Activated CD8-positive, alpha-beta memory T cell treated with anti-CD3 and anti-CD28 coated beads for 48 hours (primary cell): ENCODE measurements at places on chromosomes 12 and 14.

GRCh38 chr12:101424620-101425019, 17.0 kb upstream of the ARL1 start:
- DNase-seq, result no peak

- no peak for DNase-seq
These were observed 6.4 kb upstream of the CISTR start for GRCh38 chr12:53758081-53758729.

DNA sequence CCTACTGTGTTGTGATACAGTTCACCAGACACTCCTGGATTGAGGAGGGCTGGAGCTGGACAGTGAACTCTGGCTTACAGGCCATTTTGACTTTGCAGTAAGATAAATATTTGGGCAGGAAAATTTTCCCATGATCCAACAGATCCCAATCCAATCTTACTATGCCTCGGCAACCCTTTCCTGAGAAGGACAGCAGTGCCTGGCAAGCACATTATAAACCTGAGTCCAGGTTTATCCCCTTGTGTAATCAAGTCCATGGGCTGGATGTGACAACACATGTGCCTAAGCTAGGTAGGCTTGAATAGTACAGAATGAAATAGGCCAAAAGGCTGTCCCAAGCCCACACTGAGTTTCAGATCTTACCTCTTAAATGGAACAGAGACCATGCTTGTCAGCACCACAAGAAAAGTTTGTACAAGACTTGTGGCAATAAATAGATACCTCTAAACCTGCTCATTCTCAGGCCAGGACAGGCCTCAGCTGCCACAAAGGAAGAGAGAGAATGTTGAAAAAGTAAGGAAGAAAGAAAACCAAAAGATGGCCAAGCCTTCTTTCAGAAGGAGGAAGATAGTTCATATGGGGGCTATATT, 34.9 kb downstream of the CREBL2 start:
- no peak for DNase-seq

DNA sequence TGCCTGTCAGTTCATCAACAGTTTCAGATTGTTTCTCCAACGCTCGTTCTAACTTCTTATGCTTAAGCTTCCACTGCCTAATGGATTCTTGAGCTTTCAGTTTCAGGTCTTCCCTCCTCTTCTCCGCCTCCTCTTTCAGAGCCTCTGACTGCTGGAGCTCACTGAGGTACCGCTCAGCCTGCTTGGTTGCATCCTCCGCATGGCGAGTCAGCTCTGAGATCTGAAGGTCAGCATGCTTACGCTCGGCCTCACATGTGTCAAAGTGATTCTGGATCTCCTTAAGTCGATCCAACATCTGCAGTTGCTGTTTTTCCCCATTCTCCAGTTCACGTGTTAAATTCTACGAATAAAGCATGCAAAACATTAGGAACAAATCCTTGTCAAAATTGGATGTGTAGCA, 148.8 kb downstream of the CEP128 start:
- DNase-seq, result no peak

DNA sequence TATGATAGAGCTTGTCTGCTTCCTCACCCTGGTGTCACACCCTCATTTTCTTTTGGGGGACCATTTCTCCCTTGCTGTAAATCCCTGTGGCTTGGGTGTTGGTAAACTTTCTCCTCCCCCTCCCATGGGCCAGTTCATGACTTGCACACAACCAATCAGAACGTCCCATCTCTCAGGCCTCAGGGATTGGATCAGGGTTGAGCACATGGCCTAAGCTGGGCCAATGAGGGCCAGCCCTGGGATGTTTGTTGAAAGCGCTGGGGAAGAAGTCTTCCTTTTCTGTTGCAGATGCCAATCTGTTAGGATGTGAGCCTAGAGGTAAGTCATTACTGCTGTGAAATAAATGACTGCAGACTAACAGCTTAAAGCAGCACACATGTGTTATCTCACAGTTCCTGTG, 136.7 kb downstream of the AACS start:
- DNase-seq, result no peak
